Endothelial cell of coronary artery (primary cell): ENCODE measurements at places on chromosomes 1 and 21. TPM values are rescaled to one million over a fixed set of nuclear protein-coding genes. Genes with fewer than 3 reads are reported as not detected.

The BROX gene
- 27.3 and 29.8 TPM in 2 replicates for total RNA-seq

The MARK1 gene
- total RNA-seq: 1.3 and 1.7 TPM in 2 replicates

The TNFSF4 gene
- 51.6 and 107 TPM in 2 replicates for total RNA-seq

The AJAP1 gene
- not detected in 2 replicates for total RNA-seq

The AMY2A gene
- not detected in 2 replicates for total RNA-seq

The ZNF496 gene
- total RNA-seq: 18.9 and 21.3 TPM in 2 replicates

The PTGER3 gene
- under 0.01 TPM in 2 replicates for total RNA-seq

The ZNF593 gene
- total RNA-seq: 30.2 and 31.8 TPM in 2 replicates

The KIAA1614 gene
- total RNA-seq: 1.1 and 3.3 TPM in 2 replicates

The ASPM gene
- total RNA-seq: 12.6 and 32.9 TPM in 2 replicates

The TMEM51 gene
- total RNA-seq: 2.7 and 4.8 TPM in 2 replicates

The OR2M3 gene
- not detected in 2 replicates for total RNA-seq

The LCE2A gene
- total RNA-seq: not detected in 2 replicates

The HES2 gene
- total RNA-seq: 14.2 and 26.6 TPM in 2 replicates

The WLS gene
- total RNA-seq: 126 and 128 TPM in 2 replicates

The NBPF4 gene
- total RNA-seq: not detected in 2 replicates

The REN gene
- not detected in 2 replicates for total RNA-seq

The AGO3 gene
- 8.5 and 14.2 TPM in 2 replicates for total RNA-seq

The KRTAP7-1 gene
- total RNA-seq: not detected in 2 replicates

The FAM151A gene
- total RNA-seq: not detected in 2 replicates

The CACNA1S gene
- total RNA-seq: not detected in 2 replicates

The BEND5 gene
- not detected in 2 replicates for total RNA-seq

The LAMC2 gene
- total RNA-seq: 0.47 and 0.99 TPM in 2 replicates

The CENPF gene
- 15.2 and 46.5 TPM in 2 replicates for total RNA-seq

The GNAT2 gene
- total RNA-seq: not detected in 2 replicates

The TDRD10 gene
- 2.5 and 2.7 TPM in 2 replicates for total RNA-seq

The ATP13A2 gene
- 44.9 and 81.9 TPM in 2 replicates for total RNA-seq

The SAMD13 gene
- 1.7 TPM in 2 replicates for total RNA-seq

The MMEL1 gene
- total RNA-seq: 1.3 and 2.9 TPM in 2 replicates

The EXOC8 gene
- 19.0 and 27.9 TPM in 2 replicates for total RNA-seq
